ENCODE measurements at places on chromosomes 5 and 9. TPM values are rescaled to one million over a fixed set of nuclear protein-coding genes. Genes with fewer than 3 reads are reported as not detected.

DNA sequence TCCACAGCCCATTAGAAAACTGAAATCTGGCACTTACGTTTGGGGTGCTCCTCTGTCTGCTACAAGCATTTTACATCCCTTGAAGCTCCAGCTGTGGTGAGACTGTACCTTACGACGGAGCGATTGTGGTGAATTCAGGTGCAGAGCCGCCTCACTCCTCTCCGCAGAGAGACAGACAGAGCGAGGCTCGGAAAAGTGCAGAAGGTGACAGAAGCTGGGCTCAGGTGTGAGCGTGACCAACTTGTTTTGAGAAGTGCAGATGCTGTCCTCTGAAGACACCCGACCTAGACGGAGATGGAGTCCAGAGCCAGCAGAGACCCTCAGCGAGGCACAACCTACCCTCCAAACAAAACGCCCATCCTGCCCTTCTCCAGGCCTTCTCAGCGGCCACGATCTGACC lies 196.5 kb downstream of the MED10 start:
- DNase-seq = no peak

DNA sequence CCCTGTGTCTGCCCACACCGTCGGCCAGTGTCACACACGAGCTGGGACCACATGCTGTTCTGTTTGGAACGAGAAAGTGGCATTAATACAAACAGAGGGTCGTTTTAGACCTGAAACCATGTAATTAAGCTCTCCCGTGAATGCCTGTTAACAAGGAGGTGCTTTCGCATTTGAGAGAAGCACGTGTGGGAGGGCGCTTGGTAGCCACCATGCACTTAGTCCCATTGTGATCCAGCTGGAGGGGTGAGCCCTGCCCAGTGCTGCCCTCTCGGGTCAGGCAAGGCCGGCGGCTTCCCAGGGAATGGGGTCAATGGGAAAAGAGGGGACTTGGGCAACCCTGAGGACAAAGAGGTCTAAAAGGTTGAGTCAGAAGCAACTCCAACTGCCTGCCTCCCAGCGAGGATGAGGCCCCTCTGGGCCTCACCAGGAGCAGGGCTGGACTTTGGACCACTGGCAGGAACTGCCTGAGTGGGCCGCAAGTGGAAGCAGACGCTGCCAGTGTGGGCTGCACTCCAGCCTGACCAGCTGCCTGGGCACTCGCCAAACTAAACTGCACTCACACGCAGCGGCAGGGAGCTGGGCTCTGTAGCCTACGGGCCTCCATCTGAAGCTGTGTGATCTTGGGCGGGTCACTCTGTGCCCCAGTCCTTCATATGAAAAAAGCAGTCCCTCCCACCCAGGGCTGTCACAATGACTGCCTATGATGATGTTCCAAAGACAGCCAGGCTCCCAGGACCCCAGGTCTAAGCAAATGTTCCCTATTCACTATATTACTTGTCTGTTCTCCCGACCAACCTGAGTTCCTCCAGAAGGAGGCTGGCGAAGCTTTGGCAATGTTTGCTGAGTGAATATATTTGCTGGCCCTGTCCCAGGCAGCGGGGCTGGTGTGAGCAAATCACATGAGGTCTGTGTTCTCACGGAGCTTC lies 195.7 kb downstream of the CDK5RAP2 start:
- DNase-seq = peak; percentile 59

- peak; percentile 81 for DNase-seq
Measured at GRCh38 chr5:163564321-163564938, 59.0 kb downstream of the MAT2B start.

DNA sequence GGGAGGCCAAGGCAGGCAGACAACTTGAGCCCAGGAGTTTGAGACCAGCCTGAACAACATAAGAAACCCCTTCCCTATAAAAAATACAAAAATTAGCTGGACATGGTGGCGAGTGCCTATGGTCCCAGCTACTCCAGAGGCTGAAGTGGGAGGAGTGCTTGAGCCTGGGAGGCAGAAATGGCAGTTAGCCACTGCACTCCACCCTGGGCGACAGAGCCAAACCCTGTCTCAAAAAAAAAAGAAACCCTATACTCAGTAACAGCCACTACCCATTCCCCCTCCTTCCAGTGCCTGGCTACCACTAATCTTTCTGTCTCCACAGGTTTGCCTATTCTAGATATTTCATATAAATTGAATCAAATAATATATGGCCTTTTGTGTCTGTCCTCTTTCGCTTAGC lies 14.3 kb upstream of the SIL1 start:
- DNase-seq = peak; percentile 18

GRCh38 chr9:109256336-109256735 lies 64.5 kb downstream of the EPB41L4B start:
- DNase-seq = no peak

DNA sequence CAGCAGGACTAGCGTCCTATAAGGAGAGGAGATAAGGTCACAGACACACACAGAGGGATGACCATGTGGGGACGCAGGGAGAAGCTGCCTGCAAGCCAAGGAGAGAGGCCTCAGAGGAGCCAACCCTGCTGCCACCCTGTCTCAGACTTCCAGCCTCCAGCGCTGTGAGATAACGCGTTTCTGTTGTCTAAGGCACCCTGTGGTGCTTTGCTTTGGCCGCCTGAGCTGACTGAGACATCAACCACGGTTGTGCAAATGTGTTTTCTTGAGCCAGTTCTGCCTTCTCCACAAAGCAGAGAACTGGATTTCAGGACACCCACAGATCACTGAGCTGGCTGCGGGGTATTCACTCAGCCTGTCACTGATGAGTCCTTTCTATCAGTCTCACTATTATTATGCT lies 149.1 kb downstream of the NXNL2 start:
- DNase-seq = no peak

GRCh38 chr5:57318251-57318650 lies 144.4 kb downstream of the GPBP1 start:
- no peak for DNase-seq

DNA sequence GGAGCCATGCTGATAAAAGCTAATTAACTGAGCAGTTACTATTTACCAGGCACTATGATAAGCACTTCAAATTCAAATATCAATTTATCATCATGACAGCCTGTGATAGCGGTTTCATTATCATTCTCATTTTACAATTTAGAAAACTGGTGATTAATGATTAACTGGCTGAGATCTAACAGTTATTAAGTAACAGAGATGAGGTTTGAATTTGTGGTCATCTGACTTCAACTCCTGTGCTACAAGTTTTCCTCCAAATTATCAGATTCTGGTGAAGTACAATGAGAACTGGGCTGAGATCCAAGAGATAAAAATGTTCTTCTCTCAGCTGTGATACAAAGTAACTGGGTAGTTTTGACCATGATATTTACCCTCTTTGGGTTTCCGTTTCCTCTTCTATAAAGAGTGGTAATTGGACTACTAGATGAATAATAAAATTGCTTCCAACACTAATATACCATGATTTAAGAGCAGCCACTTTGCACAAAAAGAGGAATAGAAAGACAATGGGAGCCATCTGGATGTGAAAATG lies 74.5 kb upstream of the CCNG1 start:
- DNase-seq = peak; percentile 85

GRCh38 chr9:21901546-21901945 lies 92.6 kb downstream of the CDKN2A start:
- no peak for DNase-seq

- DNase-seq = no peak
Measured at GRCh38 chr5:109944461-109944860, 254.7 kb downstream of the MAN2A1 start.

GRCh38 chr5:25515525-25515924 lies 870.7 kb upstream of the CDH10 start:
- DNase-seq = no peak

DNA sequence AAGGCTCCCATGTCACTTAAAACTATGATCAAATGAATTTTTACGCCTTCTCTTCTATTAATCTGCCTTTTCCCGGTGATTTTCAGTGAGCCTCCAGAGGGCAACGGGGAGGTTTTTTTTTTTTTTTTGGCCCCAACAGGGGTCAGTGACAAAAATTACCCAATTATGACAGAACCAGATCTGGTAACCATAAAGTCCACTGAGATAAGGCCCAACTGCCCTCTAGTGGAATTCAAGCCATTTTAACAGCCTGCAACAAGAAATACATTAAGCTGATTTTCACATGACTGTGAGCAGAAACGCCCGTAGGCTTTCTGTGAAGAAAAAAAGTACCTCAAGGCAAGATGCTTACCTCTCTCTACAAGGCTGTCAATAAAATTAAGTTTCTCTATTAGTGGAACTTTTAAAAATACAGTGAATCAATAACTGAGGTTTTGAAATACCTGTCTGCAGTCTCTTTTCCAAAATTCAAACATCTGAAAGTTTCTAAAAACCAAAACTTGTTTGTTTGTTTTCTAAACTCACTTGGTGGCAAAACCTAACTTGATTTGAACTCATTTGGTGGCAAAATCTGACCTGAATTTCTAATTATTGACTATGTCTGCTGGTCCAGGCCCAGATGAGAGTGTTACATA lies 49.7 kb upstream of the FST start:
- peak; percentile 86 for DNase-seq

GRCh38 chr5:146005264-146005663 lies 68.9 kb downstream of the SH3RF2 start:
- DNase-seq = no peak

DNA sequence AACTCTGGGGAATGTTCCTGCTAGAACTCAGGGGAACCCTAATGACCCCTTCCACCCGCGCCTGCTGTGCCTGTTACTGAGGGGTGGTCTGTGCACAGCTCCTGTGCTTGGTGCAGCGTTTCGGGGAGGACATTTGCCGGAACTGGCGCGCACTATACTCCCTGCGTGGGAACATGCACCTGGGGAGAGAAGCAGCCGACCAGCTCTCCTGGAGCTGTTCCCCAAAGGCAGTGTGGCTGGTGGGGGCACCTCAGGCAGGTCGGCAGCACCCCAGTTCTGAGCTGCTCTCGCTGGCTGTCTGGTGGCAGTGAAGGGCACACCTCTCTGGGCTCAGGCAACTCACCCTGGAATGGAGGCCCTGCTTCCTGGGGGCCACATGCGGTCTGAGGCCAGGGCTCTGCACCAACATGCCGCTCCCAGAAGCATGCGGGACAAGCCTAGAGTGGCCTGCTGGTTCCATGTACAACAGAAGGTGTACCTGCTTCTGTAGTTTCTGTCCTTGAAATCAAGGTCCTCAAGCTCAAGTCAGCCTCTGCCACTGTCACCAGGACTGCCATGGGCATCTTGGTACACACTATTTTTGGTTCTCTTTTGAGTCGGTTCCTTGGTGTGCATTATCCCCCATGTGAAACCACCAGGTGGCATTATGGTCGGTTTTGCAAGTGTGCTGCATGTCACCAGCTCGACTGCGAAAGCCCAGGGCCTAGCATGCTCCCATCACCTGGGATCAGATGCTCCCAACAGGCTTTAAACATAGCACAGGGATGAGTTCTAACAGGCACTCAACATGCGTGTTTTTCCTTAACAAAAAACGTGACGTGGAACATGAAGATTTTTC lies 7.8 kb upstream of the MRNIP start:
- no peak for DNase-seq

GRCh38 chr9:133519693-133520092 lies 5.1 kb downstream of the MYMK start:
- DNase-seq = no peak

- DNase-seq = no peak
Measured at GRCh38 chr5:178595150-178595549, 5.0 kb upstream of the COL23A1 start.

GRCh38 chr5:57529864-57530263 lies 47.3 kb upstream of the ACTBL2 start:
- DNase-seq = no peak

GRCh38 chr9:98875536-98875935 lies 68.1 kb downstream of the GALNT12 start:
- DNase-seq = no peak

- no peak for DNase-seq
Measured at GRCh38 chr5:68266457-68266856, 50.9 kb downstream of the PIK3R1 start.

GRCh38 chr5:152514827-152515397 lies 109.8 kb upstream of the NMUR2 start:
- peak; percentile 28 for DNase-seq

DNA sequence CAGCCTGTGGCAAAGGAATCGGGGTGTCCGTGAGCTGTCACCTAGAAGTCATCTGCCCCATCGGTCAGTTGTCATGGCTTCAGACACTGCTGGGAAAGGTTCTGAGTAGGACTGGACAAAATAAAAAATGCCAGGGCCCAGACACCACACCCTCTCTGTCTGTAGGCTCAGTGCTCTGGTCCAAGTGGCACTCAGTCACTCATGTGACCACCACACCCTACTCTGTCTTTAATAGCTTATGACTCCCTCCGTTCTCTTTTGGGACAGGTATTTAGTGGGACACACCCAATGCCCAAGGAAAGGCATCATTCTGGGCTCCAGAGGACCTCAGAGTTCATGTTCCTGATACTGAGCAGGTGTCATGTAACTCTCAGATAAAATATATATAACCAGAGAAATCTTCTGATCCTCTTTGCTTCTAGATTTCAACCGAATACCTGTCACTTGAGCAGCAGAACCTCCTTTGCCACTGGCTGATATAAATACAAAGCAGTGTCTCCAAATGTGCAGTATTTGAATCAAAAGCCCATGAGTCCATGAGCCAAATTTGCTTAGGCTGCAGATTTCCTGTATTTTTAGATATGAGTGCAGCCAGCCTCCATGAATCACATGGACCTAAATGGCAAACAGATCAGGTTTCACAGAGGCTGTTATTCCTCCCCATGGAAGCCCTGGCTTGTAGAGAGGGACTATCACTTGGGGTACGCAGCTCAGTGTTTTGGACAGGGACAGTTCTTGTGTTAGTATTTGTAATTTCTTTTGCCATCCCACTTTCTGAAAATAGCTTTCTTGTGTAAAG lies 272.0 kb downstream of the ARHGAP26 start:
- DNase-seq = peak; percentile 62

Gene ZNF300
- total RNA-seq = 8.1 TPM

Gene URM1
- total RNA-seq = 46.4 TPM

Gene BTNL9
- total RNA-seq = not detected

Gene KIAA0825
- total RNA-seq = 12.2 TPM
